AG04449 (cell line): ENCODE measurements at places on chromosomes 6 and 20.

DNA sequence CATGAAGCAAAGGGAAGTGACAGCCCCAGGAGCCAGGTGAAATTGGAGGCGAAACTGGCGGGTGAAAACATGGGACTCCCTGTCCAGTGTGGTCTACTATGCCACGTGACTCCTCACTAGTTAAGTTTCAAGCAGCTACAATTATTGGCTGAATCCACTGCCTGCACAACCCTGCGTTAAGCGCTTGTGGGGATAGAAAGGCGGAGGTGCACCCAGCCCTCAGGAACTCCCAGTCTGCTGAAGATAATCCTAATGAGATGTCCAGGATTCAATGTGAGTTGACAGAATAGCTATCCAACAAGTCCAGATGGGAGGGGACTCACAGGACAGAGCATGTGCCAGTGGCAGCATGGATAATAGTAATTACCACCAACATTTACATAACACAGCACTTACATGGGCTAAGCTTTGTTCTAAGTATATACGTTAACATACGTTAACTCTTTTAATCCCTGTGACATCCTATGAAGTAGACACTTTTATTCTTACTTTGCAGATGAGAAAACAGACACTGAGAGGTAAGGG, 1.8 kb downstream of the MOCS1 start:
- no peak for DNase-seq

- DNase-seq = no peak
These were observed 765.0 kb downstream of the HDGFL1 start for GRCh38 chr6:23334360-23334759.

- DNase-seq = no peak
These were observed 27.1 kb downstream of the MRPL14 start for GRCh38 chr6:44100088-44100550.

- DNase-seq = no peak
These were observed 9.3 kb downstream of the HLA-DOA start for GRCh38 chr6:33000055-33000454.

- no peak for DNase-seq
These were observed 353.8 kb upstream of the RSPO3 start for GRCh38 chr6:126764671-126765070.

- no peak for DNase-seq
These were observed 23.5 kb downstream of the USP49 start for GRCh38 chr6:41871691-41872090.

DNA sequence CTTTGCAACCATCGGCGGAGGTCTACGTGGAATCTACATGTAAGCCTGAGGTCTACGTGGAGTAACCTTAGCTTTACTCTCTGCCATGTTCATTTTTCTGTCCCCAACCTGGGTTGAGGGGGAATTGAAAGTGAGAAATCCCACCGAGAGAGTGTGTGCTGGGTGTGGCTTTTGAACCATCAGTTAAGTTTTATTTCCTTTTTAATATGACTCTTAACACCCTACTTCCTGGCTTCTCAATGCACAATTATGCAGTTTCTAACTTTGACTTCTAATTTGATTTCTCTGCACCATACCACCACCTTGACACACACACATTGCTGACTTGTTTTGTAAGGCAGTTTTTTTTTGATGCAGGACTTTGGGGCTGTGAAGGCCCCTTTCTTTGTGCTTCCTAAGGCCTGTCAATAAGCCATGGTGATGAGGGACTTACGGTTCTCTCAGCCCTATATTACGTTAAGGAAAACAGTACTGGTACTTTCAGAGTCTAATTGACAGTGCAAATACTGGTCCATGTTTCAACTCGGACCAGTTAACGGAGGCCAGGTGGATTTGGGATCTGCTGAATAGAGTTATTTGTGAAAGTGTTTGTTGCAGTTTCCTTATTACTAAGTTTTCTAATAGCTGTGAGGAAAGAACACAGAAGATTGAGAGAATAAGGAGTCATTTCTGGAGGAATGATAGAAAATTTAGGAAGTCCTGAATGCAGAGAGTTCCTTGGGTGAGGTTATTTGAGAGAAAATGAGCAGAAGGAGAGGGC, 206.5 kb downstream of the JARID2 start:
- DNase-seq = no peak

GRCh38 chr6:24883618-24884017, 52.1 kb downstream of the RIPOR2 start:
- DNase-seq = peak; percentile 50

DNA sequence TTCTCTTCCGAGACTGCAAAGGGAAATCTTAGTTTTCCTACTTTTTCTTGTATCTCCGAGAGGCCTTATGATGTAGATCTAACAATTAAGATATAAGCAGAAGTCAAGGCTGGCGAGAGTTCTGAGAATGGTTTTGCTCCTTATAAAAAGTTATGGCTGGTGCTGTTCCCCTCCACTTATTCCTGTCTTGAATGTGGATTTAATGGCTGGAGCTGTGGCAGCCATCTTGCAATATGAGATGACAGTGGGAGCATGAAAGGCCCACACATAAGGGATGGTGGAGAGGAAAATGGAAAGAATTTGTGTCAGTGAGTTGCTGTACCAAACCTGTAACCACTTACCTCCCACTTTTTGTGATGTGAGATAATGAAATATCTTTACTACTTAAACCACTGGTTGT, 124.6 kb upstream of the SLC22A23 start:
- no peak for DNase-seq

- DNase-seq = no peak
These were observed 14.7 kb downstream of the DSE start for GRCh38 chr6:116385459-116385802.

DNA sequence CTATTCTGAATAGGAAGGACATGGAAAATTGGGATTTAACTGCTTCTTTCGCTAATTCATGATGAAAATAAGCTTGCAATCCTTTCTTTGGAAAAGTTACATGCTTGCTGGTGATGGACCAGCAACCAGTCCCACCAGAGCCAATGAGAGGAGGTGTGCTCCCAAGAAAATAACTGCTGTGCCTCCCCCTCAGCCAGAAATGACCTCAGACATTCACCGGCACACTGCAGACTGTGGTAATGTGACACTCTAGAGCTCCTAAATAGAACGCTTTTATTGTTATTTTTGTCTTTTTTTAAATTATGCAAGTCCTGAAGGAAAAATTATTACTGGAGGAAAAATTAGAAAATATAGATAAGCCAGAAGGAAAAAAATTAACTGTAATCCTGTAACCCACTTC, 2.6 kb downstream of the PYGB start:
- no peak for DNase-seq

GRCh38 chr20:16476032-16476431, 97.2 kb downstream of the KIF16B start:
- DNase-seq = no peak

- no peak for DNase-seq
These were observed 43.5 kb downstream of the INSM1 start for GRCh38 chr20:20411402-20411801.

GRCh38 chr6:139851206-139851605, 476.8 kb upstream of the CITED2 start:
- DNase-seq = no peak

GRCh38 chr20:24017458-24017755, 28.8 kb upstream of the GGTLC1 start:
- no peak for DNase-seq

GRCh38 chr20:57841297-57841866, 131.6 kb upstream of the PMEPA1 start:
- DNase-seq = no peak

GRCh38 chr20:58889798-58890517, 37.4 kb downstream of the GNAS start:
- DNase-seq = no peak

DNA sequence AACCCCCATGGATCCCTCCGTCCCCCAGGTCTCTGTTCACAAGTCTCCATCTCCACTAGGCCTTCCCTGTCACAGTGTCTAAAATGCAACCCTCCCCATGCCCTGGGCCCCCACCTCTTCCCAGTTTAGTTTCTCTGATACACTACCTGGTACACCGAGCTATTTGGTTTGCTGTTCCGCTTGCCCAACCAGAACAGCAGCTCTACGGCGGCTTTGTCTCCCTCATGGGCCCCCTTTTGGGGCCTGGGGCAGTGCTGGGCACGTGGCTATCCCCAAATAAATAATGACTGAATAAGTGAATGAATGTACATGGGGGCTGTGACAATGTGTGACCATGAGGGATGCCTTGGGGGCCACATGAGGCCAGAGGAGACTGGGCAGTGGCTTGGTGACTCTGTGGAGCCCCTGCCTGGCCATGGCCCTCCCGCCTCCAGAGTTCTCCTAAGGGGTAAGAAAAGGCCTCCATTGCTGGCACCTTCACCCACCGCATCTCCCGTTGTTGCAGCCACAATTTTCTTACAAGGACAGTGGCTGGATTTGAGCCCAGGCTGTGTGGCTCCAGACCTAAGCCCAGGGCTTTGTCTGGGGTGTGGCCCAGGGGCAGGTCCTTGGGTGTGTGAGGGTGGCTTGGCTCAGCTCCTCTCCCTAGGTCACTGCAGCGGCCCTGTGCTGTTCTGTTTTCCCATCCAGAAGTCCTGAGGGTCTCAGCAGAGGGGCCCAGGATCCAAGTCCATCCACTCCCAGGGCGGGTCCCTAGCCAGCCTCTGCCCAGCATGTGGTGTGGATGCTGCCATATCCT, 408.5 kb upstream of the SULF2 start:
- DNase-seq = no peak

DNA sequence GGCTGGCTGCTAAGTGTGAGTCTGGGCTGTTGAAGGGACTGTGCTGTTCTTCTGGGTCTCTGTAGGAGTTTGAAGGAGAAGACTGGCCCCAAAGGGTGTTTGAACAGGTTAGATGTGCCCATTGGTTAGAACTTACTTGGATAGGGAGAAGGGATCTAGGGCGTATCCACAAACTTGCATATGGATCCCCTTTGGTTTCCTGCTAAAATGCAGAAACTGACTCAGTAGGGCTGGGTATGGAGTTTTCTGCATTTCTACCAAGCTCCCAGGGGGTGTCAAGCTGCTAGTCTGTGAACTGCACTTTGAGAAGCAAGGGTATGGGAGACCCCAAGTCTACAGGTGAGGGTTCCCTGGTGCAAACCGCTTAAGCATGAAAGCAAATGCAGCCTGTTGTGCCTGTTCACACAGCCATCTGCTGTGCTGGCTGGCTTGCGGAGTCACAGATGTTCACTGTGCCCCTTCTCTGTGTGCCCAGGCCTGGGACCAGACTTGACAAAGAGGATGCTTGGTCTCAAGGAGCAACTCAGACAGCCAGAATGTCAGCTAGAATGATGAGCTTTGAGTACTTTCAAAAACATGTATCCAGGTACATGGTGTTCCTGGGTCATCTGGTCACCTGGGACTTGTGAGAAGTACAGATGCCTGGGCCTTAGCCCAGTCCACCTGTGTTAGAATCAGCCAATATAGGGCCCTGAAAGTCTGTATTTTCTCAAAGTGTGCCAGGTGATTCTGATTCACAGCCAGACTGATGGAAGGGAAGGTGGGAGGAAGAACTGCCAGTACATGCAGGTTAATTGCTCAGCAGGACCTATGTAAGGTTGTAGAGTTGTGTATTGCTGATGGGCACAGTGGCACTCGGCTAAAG, 7.4 kb downstream of the PPP1R16B start:
- no peak for DNase-seq

DNA sequence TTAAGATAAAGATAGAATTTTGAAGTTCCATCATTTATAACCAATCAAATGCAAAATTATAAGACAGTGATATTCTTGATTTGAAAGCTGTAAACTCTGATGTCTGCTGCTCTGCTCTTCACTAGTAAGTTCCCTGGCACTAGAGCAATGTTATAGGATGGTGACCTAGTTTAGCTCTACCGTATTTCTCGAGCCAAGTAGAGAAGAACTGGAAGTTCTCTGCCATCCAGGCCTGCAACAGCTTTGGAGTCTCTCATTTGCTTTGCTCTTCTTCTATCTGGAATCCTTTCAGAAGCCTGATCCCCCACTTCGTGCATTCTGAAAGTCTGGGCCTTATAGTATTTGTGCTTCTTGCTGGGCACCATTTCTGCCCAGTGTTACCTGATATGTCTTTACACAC, 100.3 kb downstream of the PLCB1 start:
- no peak for DNase-seq

DNA sequence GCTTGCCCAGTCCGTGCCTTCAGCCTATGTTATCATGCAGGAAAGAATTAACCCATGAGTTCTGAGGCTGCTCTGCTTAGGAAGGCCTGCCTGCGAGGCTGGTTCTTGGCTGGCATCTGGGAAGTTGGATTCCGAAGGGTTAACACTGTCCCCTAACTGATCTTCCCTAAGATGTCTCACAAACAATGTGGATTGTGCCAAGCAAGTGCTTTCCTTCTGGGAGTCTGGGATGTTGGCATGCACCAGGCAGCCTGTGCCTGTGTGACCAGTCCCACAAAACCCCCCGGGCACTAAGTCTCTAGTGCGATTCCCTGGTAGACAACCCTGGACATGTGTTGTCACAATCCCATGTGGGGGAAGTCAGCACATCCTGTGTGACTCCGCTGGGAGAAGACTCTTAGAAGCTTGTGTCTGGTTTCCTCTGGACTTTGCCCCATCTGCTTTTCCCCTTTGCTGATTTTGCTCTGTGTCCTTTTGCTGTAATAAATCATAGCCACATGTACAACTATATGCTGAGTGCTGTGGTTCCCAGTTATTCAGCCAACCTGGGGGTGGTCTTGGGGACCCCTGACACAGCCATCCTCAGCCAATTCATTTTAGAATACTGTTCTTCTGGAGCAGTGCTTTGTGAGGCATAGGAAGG, 83.8 kb downstream of the SLC22A23 start:
- no peak for DNase-seq
